ENCODE measurements at places on chromosomes 4 and X. TPM values are rescaled to one million over a fixed set of nuclear protein-coding genes. Genes with fewer than 3 reads are reported as not detected.

The MAGEE1 gene
- 4.5 TPM for total RNA-seq

The SMIM9 gene
- not detected for total RNA-seq

The PCDH10 gene
- total RNA-seq, result not detected

The NOP14 gene
- 62.9 TPM for total RNA-seq

The PRR27 gene
- not detected for total RNA-seq

The JAKMIP1 gene
- total RNA-seq, result 1.3 TPM

The GPR173 gene
- 0.14 TPM for total RNA-seq

Measured in activated naive CD4-positive, alpha-beta T cell treated with anti-CD3 and anti-CD28 coated beads, Interleukin-2, amount 50 U/mL, for 72 hours (primary cell).